ENCODE measurements at places on chromosomes 12 and 14. TPM values are rescaled to one million over a fixed set of nuclear protein-coding genes. Genes with fewer than 3 reads are reported as not detected.

Gene TOMM20L
- not detected for total RNA-seq

Gene TDRD9
- total RNA-seq, result 12.0 TPM

Gene RIN3
- total RNA-seq, result 47.4 TPM

Gene KCNC2
- not detected for total RNA-seq

GRCh38 chr12:26032290-26032689 is 73.8 kb downstream of the RASSF8 start:
- DNase-seq, result no peak

- no peak for DNase-seq
Observed at GRCh38 chr14:69318241-69318640, 58.3 kb downstream of the GALNT16 start.

DNA sequence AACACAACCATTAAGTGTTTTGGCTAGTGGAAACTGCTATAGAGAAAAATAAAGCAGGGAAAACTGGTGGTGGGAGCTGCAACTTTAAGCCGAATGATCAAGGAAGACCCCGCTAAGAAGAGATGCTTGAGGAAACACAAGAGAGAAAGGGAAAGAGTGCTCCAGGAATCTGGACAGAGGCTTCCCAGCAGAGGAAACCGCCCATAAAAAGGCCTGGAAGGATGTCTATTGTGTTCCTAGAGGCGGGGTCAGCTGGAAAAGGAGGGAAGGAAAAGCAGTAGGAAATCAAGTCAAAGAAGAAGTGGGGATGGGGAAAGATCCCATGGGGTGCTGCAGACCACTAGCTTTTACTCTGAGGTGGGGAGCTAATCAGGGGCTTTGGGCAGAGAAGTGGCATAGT is 12.4 kb downstream of the SLC2A13 start:
- DNase-seq, result no peak

DNA sequence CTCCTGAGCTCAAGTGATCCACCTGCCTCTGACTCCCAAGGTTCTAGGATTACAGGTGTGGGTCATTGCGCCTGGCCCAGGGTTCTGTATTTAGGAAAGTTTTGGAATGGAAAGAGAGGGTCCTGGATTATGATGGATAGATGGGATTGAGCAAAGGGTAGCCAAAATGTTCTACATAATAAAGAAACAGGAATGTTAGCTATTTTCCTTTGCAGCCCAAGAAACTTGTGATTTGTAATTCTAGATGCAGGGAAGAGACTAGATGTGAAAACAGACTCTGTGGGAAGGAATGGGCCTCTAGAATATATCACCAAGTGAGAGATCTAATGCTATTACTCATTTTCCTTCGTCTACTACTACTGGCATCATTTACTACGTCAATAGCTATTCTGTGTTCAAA is 29.6 kb upstream of the HELB start:
- no peak for DNase-seq

DNA sequence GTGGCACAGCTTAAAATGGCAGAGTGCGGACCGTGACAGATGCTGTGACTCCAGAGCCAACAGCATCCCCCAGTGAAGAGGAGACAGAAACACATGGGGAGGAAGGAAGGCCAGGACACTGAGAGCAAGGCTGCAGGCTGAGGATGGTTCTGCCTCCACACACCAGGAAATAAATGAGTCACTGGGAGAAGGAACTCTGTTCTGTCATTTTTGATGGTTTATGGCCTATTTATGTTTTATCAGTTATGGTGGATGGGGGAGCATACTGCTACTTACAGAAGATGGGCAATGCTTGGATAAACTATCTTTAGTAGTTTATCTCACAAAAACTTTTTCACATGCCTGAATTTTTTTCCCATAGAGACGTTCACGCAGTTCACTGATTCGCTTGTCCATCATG is 33.8 kb downstream of the ZFYVE21 start:
- no peak for DNase-seq

- no peak for DNase-seq
Observed at GRCh38 chr14:62655166-62655565, 390.1 kb downstream of the KCNH5 start.

DNA sequence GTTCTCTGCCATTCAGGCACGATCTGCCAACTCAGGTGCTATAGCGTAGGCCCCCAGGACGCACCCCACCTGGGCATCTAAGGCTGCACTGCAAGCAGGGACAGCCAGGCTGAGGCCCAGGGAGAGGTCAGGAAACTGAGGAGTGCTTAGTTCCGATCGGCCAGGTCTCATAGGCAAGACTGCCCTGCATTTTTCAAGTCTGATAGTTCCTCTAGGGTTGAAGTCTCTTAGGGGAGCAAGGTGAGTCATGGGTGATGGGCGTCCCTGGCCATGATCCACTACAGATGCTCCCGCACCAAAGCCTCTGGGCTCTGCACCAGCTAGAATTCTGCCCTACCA is 13.2 kb downstream of the NOPCHAP1 start:
- DNase-seq, result no peak

GRCh38 chr14:77459072-77459723 is 1.3 kb downstream of the AHSA1 start:
- no peak for DNase-seq

DNA sequence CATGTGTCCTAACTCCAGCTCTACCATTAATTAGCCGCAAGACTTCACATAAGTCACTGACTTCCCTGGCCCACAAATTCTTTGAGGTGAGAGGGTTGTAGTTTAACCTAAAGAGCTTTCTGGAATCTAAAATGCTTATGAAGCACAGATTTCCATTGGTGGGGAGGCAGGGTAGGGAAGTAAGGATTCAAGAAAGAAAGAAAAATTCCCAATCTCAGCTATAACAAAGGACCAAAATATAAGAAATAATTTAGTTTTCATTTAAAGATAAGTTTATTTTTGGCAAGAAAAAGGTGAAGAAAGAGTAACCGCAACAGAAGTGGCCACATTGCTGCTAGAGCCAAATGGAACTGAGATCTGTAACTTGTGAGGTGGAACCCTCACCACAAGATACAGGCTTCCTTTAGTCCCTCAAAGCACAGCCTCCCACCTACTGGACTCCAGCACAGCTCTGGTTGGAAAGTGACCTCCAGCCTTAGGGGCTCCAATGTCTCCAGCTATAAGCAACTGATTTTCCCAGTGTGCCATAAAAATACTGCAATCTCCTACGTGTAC is 23.6 kb downstream of the DAD1 start:
- DNase-seq, result no peak

DNA sequence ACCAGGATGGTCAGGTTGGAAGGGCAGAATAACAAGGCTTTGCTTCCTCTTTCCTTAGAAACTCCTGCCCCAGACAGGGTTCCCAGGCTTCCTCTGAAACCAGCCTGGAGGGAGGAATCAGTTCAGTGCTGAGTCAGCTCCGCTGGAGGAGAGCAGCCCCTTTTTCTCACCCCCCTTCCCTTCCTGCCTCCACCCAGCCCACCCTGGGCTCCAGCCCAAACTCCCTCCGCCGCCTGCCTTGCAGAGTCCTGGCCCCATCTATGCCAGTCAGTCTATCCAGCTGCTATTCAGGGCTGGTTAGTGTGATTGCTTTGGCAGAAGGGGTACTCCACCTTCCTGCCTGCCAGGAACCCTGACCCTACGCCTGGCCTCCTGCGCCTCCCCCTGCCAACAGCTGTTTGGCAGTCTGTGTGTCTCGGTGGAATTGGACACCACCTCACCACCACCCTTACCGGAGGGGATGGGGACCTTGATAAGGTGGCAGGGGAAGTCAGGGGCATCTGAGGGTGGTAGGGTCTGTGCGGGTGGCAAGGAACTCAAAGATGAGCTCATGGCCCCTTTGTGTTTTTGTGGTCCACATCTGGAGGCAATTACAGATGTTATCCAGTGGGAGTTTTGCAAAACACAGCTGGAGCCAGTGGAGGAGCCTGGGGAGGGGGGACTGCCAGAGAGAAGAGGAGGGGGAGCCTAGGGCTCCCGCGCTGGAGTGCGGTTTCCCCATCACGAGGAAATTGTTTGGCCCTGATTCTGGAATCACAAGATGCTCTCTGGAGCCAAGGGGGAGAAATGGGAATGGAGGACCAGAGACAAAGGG is 12.2 kb downstream of the MMP14 start:
- DNase-seq, result peak; percentile 60

- DNase-seq, result no peak
Observed at GRCh38 chr14:58805057-58805456, 167.3 kb downstream of the DACT1 start.

DNA sequence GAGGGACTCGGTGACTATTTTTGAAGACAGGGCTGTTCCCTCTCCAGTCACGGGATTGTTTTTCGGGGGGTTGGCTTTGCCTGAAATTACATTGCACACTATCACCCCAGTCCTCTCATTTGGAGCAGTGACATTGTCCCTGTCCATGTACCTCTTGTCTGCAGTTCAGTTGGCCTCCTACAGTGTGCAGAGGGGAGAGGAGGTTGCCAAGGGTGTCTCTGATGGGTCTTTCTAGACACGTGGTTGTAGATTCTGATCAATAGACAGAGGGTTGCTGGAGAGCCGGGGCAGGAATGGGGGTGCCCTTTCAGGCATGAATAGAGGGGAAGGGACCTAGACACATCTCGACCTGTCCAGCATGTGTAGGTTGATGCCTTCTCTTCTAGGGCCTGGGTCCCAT is 1.2 kb downstream of the TMEM120B start:
- DNase-seq, result no peak

GRCh38 chr12:95412482-95413311 is 61.3 kb upstream of the METAP2 start:
- DNase-seq, result no peak

- DNase-seq, result no peak
Observed at GRCh38 chr14:103230658-103231334, 103.2 kb upstream of the EIF5 start.

GRCh38 chr12:27246774-27247173 is 2.7 kb downstream of the STK38L start:
- DNase-seq, result no peak

GRCh38 chr12:111074965-111075364 is 154.6 kb upstream of the MYL2 start:
- no peak for DNase-seq

DNA sequence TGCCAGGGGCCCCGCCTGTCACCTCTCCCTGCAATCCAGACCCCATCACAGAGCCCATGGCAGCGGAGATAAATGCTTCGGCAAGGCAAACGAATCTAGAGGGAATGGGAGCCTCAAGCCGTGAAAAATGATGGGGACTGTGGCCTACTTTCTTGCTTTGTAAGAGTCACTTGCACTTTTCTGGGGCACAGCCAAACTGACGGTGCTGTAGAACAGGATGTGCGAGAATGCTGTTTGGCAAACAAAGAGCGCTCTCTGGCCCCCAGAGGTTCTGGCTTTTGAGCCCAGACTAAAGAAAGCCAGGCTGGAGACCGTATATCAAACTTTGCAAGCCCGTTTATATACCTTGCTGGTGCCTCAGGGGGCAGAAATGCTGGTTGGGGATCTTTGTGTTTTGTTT is 108.7 kb downstream of the CACNA1C start:
- peak; percentile 55 for DNase-seq
